ENCODE measurements at places on chromosomes 12 and 14.

DNA sequence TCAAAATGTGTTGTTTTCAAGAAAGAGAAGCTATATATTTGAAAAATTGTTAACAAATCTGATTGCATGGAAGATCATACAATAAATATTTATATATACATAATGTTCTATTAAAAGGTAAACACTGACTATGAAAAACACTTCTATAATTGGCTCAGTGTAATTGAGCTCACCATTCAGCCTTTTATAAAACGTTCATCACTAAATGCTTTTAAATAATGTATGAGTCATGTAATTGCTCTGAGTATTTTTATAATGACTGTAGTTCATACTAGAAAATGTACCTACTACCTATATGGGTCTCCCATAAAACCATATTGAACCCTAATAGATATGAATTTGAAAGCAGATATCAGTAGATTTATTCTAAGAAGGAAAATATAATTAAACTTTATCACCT is 240.4 kb upstream of the MGAT4C start:
- no peak for DNase-seq

DNA sequence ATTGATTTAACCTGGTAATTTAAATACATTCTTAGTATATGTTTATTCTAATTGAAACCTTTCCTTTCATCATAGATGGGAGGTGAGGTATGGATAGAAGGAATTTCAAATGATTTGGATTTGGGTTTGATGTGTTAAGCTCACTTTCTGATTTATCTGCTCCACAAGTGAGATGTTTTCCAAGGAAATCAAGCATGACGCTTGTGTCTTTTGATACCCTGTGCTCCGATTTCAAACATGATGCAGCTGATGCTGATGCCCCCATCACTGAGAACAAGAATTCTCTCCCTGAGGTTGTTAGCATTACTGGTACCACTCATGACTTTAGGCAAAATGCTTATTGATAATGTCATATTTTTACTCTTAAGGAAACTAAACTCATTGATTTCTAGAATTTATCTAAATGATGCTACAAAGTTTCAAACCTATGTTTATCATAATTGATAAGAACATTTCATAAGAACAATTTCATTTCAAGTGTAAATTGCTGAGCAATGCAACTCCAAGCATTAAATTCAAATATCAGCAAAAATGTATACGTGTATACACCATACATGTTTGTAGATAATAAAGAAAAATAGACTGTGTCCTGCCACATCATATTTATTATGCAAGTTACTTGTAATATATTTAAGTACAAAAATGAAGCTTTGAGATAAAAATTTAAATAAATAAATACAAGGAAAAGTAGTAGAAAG is 75.5 kb upstream of the LRIG3 start:
- no peak for DNase-seq

DNA sequence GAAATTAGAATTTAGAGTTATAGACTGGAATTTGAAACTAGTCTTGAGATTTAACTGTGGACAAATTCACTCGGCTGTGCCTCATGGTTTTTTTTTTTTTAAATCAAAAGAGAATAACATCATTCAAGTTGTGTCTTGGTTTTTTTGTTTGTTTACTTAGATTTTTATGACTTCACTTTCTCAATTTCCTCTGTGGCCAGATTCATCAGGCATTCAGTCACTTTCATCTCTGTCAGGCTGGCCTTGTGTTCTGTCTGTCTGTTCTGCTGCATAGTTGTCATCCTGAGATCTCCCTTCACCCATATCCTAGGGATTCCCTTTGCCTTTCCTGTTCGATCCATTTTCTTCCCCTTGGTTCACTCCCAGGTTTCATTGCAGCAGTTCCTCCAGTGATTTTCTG is 10.0 kb downstream of the MARK3 start:
- DNase-seq = no peak

DNA sequence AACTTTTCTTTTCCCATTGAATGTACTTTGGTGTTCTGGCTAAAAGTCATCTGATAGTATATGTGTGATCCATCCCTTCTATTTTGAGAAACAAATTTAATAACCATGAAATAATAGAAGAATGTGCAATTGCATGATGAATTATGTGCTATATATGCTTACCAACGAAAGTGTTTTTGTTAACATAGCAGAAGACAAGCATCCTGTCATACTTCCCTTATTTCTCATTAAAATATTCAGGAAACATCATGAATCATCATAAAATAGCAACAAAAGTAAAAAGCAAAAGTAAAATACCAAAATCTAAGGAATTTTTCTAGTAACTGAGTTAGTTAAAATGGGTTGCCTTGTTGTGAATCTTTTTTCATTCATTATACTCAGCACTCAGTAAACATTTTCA is 409.0 kb upstream of the PDE3A start:
- DNase-seq = no peak

DNA sequence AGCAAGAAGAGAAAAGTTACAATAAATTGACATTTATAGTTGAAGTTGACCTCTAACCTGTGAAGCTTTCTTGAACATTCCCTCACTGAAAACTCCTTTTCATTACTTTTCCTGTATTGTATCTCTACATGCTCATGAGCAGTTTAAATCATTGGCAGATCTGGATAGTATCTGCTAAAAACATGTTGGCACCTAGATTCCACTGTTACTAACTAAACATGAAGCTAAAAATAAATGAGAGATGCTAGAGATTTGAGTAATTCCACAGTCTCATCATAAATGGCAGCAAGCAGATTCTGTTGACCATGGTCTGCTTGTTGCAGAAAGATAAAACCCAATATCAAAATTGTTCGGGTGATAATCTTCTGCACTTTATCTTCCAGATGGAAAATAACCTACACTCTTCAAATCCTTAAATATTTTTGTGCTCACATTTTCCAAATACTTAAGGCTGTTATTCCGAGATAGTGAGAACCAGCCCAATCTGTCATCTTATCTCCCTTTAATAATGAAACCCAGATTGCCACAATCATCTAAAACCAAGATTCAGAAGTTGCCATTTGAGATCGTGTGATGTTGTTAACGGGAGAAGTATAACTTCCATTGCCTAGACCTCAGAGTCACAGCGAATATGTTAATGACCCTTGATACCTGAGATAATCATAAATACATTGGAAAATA is 171.0 kb upstream of the DAAM1 start:
- DNase-seq = no peak

- DNase-seq = no peak
Measured at GRCh38 chr14:31265701-31266398, 58.3 kb upstream of the HECTD1 start.

DNA sequence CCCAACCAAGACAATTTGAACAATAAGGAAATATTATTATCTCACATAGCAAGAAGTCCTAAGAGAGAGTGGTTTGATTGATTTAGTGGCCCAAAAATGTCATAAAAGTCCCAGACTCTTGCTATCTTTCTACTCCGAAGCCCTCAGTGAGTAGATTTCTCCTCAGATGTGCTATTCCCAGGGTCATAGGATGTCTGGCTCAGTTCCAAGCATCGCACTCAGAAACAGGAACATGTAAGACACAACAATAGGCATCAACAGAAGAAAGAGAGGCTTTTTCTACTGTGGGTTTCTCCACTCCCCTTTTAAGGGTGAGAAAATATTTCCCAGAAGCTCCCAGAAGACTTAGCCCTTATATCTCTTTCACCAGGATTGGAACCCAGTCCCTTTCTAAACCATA is 188.1 kb upstream of the CDKN3 start:
- DNase-seq = no peak

- DNase-seq = peak; percentile 60
Measured at GRCh38 chr12:1920971-1921370, 2.5 kb upstream of the CACNA2D4 start.

DNA sequence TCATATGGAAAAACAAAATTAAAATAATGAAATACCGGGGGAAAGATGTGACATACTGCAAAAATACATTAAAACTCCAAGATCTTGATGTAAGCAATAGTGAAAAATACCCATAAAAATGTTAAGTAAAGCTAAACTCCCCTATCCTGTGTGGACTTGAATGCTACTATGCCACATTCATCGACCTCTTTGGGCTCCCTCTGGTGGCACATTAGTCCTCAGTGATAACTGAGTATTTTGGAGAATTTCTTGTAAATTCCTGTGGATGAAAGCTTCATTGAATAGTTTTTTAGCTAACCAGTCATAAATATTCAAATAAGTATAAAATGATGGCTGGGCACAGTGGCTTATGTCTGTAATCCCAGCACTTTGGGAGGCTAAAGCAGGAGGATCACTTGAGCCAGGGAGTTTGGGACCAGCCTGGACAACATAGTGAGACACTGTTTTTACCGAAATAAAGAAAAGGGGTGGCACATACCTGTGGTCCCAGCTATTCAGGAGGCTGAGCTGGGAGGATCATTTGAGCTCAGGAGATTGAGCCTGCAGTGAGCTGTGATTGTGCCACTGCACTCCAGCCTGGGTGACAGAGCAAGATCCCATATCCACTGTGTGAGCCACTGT is 42.4 kb upstream of the SGPP1 start:
- DNase-seq = no peak

DNA sequence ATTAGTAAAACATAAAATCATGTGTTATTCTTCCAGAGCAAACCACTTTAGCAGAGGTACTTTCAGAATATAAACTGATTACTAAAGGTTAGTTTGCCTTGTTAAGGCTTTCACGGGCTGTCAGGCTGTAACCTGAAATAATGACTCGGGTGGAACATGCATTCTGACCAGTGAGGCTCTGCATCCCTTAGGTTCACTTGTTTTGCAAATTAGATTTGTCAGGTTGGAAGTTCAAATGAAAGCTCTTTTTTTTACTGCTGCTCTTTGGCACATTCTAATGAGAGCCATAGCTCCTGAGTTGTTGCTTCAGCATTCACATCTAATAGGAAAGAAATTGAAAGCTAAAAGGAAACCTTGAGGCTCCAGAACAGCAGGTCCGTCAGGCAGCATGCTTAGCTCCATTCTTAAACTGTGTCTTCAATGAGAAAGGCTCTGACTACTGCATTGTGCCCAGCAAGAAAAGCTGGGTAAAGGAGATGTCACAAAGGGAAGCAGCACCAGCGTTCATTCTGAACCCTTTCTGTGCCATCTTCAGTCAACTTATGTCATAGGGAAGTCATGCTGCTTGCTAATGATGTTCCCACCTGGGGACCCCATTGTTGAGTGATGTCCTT is 445.5 kb upstream of the FBXO33 start:
- DNase-seq = no peak

- DNase-seq = peak; percentile 9
Measured at GRCh38 chr12:131830335-131830913, 2.2 kb downstream of the MMP17 start.

DNA sequence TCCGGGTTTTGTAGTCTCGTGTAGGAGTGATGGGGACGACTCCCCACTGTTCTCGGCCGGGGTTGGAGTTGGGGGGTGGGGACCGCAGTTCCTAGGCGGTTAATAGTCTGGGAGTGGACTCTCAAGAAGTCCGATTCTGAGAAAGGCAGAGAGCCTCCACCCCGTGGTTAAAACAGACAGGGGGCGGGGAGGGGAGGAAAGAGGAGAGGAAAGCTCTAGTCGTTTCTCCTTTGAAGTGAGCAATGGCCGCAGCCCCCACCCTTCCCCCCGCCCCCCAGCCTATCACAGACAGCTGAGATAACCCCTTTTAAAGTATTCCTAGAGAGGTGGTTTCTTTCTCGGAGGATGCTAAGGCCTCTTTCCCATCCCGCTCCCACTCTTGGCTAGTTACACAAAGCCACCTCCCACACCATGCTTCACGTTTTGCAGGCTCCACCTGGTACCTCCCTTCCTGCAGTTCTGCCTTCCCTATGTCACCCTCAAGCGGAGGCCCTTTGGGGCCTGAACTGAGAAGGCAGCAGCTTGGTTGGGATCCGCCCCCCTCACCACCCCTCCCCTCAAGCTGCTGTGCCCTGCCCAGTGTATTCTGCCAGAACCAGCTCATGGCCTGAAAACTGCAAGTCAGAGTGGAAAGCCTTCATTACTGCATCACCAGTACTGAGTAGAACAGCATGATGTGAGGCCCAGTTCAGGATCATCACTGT is 853 bp downstream of the USP5 start:
- DNase-seq = peak; percentile 14

DNA sequence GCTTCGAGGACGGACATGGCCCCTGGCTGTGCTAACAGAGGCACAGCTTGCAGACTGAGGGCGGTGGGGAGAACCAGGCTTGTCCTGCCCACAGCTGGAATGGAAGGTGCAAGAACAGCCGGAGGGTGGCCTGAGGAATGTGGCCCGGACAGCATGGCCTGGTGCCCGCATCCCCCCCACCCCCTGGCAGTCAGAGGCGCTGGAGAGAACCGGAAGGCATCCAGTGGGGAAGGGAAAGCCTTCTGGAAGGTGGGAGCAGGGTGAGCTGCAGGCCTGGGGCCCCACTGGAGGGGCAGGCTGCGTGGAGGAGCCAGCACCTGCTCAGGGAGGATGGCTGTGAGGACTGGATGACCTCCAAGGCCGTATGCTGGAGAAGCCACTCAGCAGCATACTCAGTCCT is 8.1 kb upstream of the CYP46A1 start:
- DNase-seq = no peak

DNA sequence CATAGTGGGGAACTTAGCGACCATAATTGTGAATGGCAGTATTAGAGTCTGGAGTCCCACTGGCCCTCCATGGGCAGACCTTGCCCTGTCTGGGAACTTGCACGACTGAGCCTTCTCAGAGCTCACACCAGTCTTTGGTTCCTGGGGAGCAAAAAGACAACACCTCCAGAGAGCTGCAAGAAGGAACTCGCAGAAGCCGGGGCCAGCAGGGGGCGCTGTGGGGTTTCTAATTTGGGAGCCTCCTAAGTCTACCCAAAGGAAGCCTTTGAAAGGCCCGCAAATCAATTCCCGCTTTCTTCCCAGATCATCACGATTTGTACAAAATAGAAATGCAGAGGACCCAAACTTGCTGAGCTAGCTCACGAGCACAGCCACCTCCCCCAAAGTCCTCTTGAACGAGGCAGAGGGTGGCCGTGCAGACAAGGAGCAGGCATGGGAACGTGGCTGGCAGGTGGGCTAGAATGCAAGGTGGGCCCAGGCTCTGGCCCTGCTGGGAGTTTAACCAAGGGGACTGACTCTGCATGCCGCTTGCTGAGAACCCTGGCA is 46.3 kb upstream of the FBXO21 start:
- DNase-seq = no peak

- no peak for DNase-seq
Measured at GRCh38 chr12:66964629-66965028, 285.8 kb upstream of the GRIP1 start.

- DNase-seq = no peak
Measured at GRCh38 chr14:98175436-98175835, 1096.6 kb downstream of the BCL11B start.

DNA sequence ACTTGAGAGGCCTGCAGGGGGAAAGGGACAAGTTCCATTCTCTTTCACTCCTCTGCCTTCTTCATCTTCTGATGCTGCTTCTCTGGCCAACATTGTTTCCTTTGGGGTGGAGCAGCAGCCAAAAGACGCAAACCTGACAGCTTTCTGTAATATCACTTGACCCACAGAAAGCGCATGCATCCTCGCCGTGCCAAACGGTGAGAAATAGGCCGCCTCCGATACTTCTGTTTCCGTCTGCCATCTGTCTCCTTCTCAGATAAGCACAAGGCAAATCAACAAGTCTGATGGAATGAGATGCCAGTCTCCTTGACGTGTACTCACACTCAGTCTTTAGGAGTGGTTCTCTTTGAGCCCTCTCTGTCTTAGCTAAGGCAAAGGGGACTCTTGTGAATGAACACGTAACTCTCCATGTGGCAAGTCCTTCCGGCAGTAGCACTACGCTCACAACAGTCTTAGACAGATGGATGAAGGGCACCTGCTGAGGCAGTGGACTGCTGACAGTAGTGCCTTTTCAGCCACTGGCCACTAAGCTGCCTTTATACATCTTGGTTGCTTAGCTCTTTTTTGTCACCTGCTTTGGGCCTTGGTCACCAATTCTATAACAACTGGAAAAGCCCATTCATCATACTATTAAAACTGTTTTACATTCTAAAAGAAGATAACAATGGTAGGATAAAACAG is 214.1 kb downstream of the FBXL14 start:
- no peak for DNase-seq

All from GF-D8 (cell line).